Immature natural killer cell (primary cell): ENCODE measurements at places on chromosomes 1 and 21.

DNA sequence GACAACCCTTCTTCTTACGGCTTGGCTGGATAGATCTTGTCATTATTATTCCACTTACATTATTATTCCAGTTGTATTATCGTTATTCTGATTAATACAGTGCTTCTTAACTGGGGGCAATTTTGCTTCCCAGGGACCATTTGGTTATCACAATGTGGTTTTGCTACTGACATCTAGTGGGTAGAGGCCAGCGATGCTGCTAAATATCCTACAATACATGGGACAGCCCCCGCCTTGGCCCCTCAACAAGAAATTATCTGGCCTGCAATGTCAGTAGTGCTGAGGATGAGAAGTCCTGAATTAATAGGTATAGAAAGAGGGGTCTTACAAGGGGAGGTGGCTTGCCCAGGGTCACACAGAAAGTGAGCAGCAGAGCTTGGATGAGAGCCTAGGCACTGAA lies 105.6 kb downstream of the PTPRU start:
- DNase-seq = no peak

DNA sequence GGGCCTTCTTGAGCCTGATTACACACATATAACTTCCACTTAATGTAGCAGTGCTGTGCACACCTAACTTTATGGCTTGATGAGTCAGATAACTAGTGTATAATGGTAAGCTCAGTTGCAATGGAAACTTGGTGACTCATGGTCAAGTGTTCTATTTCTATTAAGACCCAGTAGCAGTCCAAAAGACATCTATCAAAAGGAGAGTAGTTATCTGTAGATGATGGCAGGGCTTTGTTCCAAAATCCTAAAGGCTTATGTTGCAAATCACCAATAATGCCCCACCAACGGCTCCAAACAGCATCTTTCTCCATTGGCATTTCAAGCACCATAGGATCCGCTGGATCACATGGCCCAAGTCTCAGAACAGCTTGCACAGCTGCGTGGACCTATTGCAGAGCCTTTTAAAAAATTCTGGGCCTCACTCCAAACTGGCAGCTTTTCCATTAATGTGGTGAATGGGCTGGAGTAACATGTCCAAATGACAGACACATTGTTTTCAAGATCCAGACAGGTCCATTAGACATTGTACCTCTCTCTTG lies 566.8 kb upstream of the USP24 start:
- no peak for DNase-seq

GRCh38 chr1:43976045-43976444 lies 1.3 kb downstream of the ATP6V0B start:
- no peak for DNase-seq

- no peak for DNase-seq
Measured at GRCh38 chr1:39704757-39705156, 13.5 kb upstream of the HPCAL4 start.

DNA sequence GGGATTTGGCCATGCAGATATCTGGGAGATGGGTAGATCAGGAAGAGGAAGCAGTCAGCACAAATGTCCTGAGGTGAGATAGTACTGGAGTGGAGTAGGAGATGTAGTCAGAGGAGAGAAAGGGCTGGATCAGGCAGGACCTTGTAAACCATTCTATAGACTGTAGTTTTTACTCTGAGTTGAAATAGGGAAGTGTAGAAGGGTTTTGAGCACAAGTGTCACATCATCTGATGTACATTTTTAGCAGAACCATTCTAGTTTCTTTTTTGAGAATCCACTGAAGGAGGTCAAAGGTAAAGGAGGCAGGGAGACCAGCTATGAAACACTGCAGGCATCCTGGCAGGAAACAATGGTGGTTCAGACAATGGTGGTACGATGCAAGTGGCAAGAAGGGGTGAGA lies 194.6 kb upstream of the RRP15 start:
- no peak for DNase-seq
